Right ventricle myocardium superior (tissue), 1 donor: ENCODE measurements at places on chromosomes 7 and 10. TPM values are rescaled to one million over a fixed set of nuclear protein-coding genes. Genes with fewer than 3 reads are reported as not detected.

GRCh38 chr10:6220418-6221191, 17.9 kb downstream of the PFKFB3 start:
- no peak for DNase-seq

The FOXI2 gene
- not detected for total RNA-seq

DNA sequence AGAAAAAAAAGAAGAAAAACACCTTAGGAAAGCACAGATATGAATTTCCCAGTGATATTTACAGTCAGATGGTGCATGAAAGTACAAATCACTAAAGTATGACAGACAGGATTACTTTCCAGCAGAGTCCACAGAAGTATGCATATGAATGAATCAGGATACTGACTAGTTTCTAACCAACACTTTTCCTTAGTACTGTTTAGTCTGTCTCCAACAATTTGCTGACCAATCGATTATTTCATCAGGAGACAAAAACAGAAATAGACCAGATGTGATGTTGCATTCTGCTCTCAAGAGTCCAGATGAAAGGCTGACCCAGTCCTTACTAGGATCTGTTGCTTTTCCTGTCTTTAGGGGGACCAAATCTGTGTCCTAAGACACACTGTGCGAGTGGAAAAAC, 14.6 kb downstream of the SLC35B4 start:
- DNase-seq = no peak

DNA sequence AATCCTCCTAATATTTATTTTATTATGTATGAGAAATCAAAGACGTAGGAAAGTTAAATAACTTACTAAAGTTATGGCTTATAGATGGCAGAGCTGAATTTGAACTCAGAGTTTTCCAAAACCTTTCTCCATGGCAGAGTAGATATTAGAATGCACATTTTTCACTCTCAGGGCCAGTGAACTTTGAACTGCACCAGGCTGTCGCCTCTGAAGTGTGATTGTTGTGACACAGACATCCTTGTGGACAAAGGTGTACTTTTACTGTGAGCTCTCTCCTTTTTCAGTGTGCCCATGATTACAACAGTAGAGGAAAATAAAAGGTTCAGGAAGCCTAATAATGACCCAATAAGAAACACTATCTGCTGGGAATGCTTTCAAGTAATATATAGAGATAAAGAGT, 29.1 kb downstream of the TES start:
- no peak for DNase-seq

DNA sequence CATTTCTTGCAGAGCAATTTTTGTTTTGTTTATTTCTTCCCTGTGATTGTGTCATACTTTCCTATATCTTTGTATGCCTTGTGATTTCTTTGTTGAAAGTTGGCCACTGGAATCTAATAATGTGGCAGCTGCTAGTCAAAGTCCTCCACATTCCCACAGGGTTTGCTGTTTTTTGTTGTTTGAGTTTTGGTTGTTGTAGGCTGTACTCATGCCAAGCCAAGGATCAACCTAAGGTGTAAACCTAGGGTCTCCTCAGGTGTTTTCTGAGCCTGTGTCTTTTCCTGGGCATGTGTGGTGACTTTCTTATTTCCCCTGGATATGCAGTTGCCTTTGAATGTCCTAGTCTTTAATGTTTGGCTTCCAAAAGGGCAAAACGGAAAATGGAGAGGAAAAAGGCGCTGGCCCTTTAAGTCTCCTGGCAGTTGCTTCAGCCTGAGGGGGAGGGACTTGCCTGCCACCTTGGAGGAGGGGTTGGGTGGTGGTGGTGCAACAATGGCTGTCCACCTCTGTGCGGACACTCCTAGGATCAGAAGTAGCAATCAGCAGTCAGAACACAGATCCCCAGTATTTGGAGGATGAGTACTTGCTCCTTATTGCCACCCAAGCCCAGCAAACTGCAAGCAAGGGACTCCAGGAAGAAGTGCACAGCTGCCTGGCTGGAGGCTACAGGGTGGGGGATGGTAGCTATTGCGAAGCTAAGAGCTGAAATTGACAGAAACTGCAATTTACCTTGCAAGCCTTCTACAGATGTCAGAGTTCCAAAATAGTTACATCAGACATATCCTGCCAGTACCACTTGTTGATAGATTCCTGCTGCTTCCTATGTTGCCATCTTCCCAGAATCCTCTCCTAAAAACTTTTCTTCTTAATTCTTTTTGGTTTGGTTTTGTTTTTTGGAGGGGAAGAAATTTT, 5.6 kb upstream of the ZNF518A start:
- DNase-seq = no peak

- peak; percentile 53 for DNase-seq
These were observed 605 bp downstream of the SUFU start for GRCh38 chr10:102504179-102504975.
